ENCODE measurements at places on chromosomes 1 and 21. TPM values are rescaled to one million over a fixed set of nuclear protein-coding genes. Genes with fewer than 3 reads are reported as not detected.

DNA sequence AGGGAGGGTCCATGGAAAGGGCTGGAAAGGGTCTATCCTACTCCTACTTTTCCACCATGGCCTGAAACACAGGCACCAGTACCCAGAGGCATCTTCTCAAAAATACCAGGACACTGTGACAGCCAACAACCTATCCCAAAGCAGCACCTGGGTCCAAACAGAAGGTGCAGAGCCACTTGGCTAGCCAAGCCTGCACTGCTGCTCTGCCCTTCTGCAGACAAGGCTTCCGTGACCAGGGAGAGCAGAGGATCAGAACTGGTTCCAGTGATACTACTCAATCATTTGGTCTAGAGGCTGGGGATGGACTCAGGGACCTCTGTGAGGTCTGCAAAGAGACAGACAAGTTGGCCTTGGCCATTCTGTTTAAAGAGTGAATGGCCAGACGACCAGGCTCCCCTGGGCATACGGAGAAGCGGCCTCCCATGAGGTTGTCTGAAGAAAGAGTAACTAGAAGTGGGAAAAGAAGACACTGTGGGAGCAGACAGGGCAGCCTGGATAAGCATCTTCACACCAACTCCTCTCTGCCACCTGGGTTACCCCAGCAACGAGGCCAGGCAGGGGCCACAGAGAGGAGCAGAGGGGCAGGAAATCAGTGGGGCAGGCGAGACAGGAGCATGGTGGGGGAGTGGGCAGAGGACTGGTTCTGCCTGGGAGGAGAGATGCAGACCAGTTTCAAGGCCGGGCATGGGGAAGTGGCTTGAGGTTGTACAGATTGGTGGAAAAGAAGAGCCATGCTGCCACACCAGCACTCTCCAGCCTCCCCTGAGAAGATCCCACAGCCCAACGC lies 5.7 kb downstream of the KCNN3 start:
- no peak for DNase-seq

- DNase-seq, result no peak
Observed at GRCh38 chr21:37273440-37273839, 6.3 kb upstream of the VPS26C start.

DNA sequence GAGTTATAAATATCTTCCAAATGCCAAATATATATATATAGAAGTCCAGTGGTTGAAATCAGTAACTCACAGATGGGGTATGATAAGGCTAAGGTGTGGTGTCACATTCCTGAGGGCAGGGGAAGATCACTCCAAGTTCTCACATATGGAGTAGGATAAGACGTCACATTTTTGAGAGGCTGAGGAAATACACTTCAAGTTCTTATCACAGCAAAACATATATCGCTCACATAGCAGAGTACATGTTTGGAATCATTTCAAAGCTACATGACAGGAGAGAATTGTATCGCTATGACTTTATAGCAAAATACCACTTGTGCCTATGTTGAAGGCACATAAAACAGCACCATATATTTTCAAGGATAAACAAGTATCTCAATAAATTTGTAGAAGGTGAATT lies 55.1 kb downstream of the RBM11 start:
- no peak for DNase-seq

DNA sequence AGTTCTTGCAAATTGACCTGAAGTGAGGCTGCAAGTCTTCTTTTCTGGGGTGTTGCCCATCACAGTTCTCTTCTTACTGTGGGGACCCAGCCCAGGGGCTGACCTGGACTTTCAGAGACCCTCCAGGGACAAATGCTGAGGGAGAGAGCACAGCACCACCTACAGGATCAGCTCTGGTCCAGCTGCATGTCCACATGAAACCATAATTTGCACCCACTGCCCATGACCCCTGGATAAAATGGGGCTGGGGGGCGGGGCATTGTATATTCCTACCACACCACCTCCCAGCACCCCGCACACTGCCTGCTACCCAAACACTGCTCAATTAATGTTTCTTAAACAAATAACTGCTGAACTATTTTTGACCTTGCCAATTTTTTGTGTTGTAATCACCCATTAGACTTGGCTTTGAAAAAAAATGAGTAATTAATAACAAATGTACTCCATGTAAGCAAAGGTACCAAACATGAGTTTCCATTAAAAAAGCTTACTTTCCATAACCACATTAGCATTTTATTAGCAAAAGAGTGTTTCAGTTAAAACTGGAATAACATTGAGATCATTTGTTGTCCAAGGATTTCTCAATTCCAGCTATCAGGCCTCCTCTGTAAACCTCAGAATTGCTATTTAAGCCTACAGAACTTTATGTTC lies 168.0 kb upstream of the RAB4A start:
- DNase-seq, result no peak

GRCh38 chr1:37630426-37631028 lies 4.2 kb downstream of the RSPO1 start:
- DNase-seq, result no peak

GRCh38 chr1:206540044-206540780 lies 32.9 kb downstream of the RASSF5 start:
- DNase-seq, result peak; percentile 49

DNA sequence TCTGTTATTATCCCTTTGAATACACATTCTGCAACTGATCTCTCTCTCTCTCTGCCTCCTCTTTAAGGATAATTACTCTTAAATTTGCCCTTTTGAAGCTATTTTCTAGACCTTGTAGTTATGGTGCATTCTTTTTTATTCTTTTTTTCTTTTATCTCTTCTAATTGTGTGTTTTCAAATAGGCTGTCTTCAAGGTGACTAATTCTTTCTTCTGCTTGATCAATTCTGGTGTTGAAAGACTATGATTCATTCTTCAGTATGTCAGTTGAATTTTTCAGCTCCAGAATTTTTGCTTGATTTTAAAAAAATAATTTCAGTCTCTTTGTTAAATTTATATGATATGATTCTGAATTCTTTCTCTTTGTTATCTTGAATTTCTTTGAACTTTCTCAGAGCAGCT lies 95.6 kb upstream of the GPR52 start:
- no peak for DNase-seq

- DNase-seq, result no peak
Observed at GRCh38 chr1:28258628-28259251, 578 bp upstream of the SESN2 start.

DNA sequence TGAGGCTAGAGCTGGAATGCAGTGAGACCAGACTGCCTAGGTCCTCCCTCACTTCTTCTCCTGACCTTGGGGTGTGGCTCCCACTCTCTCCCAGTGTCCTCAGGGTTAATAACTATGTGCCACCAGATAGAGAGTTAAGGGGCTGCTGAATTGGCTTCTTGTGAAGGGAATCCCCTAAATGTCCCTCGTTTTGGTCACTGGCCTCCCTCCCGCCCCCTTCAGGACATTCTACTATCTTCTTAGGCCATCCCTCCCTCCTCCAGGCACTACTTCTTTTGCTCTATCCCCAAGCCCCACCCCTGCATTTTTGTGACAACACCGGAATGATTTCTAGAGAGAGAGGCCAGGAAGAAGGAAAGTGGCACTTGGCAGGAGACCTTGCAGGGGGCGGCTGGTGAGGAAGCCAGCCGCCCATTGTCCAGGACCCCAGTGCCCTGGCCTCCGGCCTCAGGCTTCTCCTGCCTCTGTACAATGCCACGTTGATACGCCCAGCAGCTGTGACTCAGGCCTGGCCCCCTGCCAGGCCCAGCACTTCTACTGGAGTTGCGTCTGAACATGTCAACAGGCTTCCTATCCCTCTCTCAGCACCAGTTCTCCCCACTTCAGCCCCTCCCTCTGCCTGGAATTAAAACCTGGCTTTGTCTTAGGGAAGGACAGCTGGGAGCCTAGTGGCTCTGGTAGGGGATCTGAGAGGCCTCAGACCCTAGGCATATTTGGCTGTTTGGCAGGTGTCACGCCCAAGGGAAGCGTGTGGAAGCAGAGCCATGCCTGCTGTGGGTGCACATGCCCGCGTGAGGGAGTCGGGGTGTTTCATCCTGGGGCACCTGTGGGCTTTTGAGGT lies 9.1 kb downstream of the LMNA start:
- DNase-seq, result peak; percentile 67

GRCh38 chr1:20109223-20109856 lies 10.0 kb downstream of the PLA2G2D start:
- DNase-seq, result no peak

DNA sequence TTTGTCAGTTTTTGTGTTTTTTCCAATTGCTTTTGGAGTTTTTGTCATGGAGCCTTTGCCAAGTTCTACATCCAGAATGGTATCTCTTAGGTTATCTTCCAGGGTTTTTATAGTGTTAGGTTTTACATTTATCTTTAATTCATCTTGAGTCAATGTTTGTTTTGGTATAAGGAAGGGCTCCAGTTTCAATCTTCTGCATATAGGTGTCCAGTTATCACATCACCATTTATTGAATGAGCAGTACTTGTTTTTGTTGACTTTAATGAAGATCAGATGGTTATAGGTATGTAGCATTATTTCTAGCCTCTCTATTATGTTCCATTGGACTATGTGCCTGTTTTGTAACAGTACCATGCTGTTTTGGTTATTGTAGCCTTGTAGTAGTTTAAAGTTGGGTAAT lies 1233.1 kb downstream of the PLA2G4A start:
- DNase-seq, result no peak

- no peak for DNase-seq
Observed at GRCh38 chr1:230568676-230569075, 73.6 kb upstream of the COG2 start.

DNA sequence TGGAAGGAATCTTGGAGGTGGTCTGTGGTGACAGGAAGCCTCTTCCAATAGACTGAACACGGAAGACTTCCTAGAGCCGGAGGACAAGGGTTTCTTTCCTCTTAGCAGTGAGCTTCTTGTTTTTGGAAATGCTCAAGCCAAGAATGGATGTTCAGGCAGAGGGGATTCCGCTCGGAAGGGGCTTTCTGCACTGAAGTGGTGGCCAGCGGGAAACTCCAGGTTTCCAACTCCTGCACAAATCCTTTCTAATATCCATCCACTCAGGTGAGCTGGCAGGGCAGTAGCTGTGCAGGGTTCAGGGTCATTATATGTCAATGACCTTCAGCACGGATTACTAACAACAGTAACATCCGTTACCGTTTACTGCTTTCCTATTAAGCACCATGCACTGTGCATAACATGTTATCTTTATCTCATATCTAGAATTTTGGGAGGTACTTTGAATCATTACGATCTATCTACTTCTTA lies 573 bp upstream of the CPT2 start:
- DNase-seq, result no peak

GRCh38 chr1:22388671-22389450 lies 62.8 kb upstream of the ZBTB40 start:
- DNase-seq, result no peak

DNA sequence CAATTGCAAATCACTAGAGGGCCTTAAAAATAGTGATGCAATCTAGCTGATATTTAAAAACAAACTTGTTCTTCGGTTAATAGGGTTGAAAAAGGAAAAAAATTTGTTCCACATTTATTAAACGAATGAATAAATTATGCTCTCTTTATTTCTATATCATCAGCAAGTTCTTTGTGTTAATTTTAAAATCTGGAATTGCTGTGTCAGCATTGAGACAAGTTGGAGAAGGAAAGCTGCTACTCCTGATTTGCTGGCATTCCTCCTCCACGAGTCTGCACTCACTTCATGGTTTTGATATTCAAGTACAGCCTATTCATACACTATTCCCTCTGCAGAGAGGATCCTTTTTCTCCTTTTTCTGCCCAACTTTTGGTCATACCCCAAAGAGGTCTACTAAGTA lies 117.6 kb downstream of the MRPL39 start:
- no peak for DNase-seq

DNA sequence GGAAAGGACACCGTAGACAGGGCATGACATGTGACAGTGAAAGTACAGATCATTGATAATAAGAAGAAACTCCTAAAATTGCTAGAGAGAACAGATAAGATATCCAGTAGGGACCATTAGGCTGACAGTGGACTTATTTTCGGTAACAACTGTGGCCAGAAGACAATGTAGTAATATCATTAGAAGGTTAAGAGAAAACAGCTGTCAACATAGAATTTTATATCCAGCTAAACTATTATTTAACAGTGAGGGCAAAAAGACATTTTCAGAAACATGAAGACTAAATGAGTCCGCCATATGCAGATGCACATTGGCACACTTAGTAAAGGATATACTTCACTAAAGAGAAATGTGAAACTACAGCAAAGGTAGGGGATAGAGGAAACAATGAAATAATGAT lies 95.4 kb upstream of the GUCA2B start:
- no peak for DNase-seq

- DNase-seq, result no peak
Observed at GRCh38 chr1:7358425-7358824, 412.7 kb upstream of the VAMP3 start.

GRCh38 chr21:29151931-29152330 lies 21.5 kb downstream of the MAP3K7CL start:
- no peak for DNase-seq

GRCh38 chr1:29094954-29095353 lies 28.7 kb downstream of the TMEM200B start:
- no peak for DNase-seq

DNA sequence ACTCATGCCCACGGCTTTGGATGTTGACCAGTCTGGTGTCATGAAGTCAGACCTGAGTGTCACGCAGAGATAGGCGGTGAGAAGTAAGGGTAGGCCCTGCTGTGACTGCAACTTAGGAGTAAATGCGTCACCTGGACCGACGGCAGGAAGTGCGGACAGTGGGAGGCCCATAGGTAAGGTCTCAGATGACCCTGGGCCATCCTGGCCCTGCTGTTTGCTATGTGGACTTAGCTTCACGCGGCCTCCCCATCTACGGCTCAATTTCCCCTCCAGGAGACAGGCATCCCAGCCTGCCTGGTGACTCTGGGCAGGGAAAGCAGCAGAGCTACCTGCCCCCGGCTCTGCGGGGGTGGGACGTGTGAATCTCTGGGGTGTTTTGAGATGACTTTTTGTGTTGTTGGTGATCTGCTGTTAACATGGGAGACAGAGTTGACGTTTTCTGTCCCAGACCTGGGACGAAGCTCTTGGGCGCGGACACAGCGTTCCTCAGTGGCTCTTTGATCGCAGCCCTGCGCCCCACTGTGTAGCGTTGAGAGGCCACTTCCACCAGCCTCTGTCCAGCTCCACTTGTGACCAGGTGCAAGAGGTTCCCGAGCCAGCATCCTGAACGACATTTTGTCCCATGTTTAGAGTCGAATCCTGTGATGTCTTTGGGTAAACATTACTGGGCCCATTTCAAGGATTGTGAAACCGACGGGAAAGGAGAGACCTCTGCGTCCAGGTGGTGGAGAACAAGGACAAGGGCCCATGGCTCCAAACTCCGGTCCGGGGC lies 39.9 kb downstream of the CRYAA start:
- no peak for DNase-seq

- no peak for DNase-seq
Observed at GRCh38 chr1:100835866-100836842, 58.5 kb downstream of the EXTL2 start.

GRCh38 chr1:220003610-220004299 lies 42.5 kb downstream of the EPRS1 start:
- no peak for DNase-seq

GRCh38 chr1:56758794-56759193 lies 60.4 kb downstream of the FYB2 start:
- no peak for DNase-seq

Gene SPATA21
- total RNA-seq, result not detected

Gene MCOLN3
- total RNA-seq, result not detected

Gene ANKRD13C
- 122 TPM for total RNA-seq

Gene TNFSF18
- total RNA-seq, result 1.6 TPM

Gene E2F2
- 1.2 TPM for total RNA-seq

Gene EVA1C
- total RNA-seq, result 2.4 TPM

Gene DDX59
- total RNA-seq, result 20.4 TPM

Gene FLG
- under 0.01 TPM for total RNA-seq

All from frontal cortex (tissue), 4 donors.